ENCODE measurements at places on chromosomes 1 and 21.

DNA sequence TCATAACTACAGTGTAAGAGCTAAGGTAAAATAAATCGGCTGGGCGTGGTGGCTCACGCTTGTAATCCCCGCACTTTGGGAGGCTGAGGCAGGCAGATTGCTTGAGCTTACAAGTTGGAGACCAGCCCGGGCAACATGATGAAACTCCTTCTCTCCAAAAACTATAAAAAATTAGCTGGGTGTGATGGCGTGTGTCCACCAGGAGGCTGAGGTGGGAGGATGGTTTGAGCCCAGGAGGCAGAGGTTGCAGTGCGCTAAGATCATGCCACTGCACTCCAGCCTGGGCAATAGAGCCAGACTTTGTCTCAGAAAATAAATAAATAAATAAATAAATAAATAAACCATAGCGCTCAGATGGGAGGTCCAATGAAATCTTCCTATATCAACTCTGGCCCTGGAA lies 16.7 kb upstream of the FAM110D start:
- DNase-seq, result no peak

DNA sequence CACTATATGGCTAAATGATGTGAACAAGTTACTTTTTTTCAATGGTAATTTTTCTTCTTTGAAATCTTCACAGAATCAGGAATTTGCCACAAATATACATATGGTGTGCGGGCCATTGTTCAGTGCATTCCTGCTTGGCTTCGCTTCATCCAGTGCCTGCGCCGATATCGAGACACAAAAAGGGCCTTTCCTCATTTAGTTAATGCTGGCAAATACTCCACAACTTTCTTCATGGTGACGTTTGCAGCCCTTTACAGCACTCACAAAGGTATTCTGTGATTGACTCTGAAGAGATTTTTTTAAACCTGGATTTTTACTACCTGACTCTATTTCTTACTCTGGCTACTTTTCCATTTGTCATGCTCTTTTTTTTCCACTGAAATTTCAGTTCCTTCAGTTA lies 76.2 kb upstream of the KIAA1614 start:
- no peak for DNase-seq

DNA sequence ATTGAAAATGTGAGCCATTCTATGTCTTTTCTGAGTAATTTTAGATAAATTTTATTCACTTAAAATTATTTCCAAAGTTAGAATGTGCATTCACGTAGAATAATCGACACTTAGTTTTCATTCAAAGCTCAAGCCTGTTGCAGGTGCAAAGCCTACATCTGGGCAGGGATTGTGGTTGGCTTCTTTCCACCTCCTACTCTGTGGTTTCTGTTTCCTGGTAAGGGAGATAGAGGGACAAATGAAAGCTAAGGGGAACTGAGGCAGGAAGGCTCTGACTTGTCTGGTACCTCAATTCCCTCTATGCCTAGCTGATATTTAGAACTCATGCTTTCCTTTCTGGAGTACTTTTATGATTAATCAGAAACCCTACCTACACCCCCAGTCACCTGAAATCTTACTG lies 251.2 kb upstream of the DPYD start:
- DNase-seq, result no peak

DNA sequence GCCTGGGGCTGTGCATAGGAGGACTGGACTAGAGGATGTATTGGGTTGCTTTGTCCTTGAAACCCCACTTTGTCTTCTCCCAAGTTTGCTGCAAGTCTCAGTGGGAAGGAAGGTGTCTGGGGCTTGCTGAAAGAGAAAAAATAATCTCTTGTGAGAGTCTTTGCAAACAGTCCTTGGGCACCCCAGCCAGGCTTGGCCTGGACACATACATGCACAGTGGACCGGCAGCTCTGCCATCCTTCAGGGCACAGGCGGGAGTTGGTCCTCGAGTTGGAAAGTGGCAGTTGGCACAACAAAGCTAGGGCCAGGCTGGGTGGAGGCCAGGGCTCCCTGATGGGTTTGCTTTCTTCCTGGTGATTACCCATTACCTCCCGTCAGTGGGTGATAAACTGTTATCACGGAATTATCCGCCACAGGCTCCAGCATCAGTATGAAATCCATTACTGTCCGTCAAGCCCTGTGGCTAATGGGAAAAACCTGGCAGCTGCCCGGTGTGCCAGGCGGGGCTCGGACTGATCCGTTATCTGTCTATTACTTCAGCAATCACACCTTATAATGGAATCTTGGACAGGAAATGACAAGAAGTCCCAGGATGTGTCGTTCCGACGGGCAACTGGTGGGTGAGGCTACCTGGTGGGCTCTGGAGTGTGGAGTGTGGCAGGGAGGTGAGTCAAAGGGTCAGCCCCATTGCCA lies 265.7 kb downstream of the GRIK3 start:
- no peak for DNase-seq

DNA sequence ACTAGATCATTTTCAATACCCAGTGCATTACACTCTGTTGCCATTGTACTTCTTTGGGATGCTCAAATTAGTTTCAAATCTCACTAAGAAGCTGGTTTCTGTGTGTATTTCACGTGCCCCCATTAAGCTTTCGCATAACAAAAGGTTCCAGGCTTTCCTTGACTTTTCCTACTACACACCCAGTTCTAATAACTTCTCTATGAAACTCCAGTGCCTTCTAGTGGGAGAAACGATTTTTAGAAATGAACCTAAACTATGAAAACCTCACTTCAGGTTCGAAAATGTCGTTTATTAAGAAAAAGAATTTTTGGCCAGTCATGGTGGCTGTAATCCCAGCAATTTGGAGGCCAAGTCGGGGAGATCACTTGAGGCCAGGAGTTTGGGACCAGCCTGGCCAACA lies 2.8 kb downstream of the CFHR4 start:
- no peak for DNase-seq

- DNase-seq, result no peak
These were observed 2.2 kb upstream of the TOMM20 start for GRCh38 chr1:235130766-235131270.

GRCh38 chr1:222815440-222815765 lies 564 bp downstream of the DISP1 start:
- DNase-seq, result no peak

- DNase-seq, result no peak
These were observed 8.9 kb downstream of the NUP210L start for GRCh38 chr1:154145986-154146385.

DNA sequence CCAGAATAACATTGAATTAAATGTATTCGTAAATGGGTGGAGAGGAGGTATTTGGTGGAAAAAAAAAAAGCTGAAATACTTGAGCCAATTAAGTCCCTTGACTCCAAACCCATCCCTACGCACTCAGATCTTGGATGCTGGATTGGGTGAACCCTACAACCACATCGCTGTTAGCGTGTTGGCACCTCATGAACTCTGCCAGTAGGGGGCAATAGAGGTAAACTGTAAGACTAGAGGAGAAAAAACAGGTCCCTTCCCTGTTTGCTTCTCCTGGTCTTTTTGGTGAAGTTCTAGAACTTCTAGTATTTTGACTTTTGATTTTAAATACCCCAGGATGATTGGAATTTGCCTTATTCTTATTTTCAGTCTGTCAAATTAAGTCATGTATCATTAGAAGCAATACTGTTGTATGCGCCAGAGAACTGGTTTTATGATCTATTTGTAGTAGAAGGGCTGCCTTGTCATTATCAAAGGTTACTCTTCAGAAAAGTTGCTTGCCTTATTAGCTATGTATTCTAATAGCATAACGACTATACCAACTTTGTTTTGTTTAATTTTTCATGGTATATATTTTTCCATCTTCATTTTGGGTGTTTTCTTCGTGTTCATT lies 1.9 kb upstream of the OR13G1 start:
- no peak for DNase-seq

- no peak for DNase-seq
These were observed 567.0 kb downstream of the AJAP1 start for GRCh38 chr1:5221451-5221850.

GRCh38 chr1:77239311-77239710 lies 20.1 kb upstream of the PIGK start:
- no peak for DNase-seq

DNA sequence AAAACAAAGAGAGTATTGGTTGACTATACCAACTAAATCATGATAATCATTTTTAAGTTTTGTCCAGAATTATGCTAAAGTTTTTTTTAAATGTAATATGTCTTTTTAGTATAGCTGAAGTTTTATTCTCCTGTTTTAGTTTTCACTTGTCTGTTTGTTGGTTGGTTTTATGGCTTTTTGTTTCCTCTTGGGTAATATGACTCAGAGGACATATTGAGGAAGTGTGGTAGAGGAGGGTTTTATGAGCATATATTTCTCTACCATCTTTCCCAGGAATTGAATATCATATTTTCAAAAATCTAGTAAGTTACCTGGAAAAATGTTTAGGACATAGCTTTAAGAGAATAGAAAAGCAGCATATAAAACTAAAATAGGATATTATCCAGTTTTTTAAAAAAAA lies 68.6 kb upstream of the MCOLN3 start:
- no peak for DNase-seq

DNA sequence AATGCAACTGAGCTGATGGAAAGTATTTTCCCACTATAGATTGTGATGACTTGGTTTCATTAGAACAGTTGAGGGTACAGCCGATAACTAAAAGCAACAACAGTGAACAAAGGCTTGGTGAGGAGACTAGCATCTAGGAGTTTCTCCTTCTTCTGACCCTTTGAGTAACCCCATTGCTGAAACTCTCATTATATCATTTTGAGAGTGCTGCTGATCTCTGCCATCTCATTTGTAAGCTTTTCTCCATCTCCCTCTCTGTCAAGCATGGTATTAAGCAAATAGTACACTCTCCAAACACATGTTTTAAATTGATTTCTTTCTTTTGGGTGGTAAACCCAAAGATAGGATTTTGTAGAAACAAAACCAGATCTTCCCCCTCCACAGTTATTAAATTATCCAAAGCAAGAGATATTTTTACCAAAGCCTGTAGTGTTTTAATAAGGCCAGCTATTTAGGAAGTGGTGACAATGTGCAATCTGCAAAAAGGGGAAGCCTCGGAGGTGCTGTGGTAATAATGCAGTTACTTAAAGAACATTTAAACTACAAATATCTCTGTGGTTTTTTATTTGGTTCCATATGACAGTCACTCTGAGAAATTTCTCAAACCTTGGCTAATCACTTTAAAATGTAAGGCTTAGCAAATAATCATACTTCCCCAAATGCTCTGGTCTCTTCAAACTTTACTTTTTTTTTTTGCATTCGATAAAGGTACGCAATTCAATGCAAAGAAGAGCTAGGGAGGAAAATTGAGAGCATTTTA lies 287.5 kb downstream of the HLX start:
- no peak for DNase-seq

GRCh38 chr1:14824314-14824915 lies 225.9 kb downstream of the KAZN start:
- DNase-seq, result no peak

DNA sequence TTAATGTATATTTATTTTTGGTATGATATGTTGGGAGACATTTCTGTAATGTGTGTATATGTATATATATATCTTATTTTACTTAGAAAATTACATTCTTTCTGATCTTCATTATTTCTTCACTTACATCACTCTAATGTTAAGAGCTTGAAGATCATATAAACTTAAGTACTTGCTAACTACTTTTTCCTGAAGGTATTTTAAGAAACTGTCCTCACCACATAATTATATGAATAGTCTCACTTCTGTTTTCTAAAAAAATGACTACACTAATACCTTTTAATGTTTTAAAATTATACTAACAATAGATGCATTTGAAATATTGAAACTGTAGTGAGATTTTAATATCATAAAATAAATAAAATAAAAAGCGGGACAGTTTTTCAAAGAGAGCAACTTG lies 377.1 kb downstream of the LRRIQ3 start:
- DNase-seq, result no peak

- no peak for DNase-seq
These were observed 3.4 kb upstream of the LEFTY2 start for GRCh38 chr1:225944387-225944786.

Data from AG09319 (cell line).